ENCODE measurements at places on chromosomes 16 and 17.

DNA sequence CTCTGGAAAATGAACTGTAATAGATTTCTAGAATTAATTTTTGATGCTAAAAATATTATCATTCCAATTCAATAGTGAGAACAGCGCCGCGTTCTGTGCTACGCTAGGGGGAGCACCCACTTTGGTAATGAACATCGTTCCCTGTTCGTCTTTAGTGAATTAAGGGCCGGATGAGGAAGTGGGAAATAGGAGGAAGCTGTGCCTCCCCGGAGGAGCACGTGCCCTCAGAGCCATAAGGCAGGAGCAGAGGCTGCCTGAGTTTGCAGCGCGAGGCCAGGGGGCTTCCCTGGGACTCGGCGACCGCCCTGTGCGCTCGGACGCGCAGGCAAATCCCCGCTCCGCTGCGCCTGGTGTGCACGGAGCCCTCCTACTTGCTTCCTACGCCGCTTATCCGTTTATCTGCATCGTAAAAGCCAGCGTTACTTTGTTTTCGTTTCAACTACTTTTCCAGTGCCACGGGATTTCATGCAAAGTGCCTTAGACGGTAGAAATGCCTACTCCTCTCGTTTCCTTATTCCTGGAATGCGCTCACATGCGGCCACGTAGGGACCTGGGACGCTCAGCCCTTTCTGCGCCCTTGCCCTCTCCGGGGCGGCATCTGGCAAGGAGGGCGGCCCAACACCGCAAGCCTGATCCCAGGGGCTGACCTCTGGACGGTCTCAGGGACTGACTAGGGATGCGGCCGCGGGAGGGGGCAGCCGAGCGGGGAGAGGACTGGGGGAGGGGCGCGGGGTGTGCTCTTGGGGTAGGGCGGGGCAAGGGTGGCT lies 76.4 kb downstream of the KCNJ12 start:
- peak; percentile 25 for DNase-seq

GRCh38 chr17:81043725-81044427 lies 8.9 kb downstream of the BAIAP2 start:
- no peak for DNase-seq

- no peak for DNase-seq
Measured at GRCh38 chr16:70729292-70729691, 43.4 kb upstream of the MTSS2 start.

DNA sequence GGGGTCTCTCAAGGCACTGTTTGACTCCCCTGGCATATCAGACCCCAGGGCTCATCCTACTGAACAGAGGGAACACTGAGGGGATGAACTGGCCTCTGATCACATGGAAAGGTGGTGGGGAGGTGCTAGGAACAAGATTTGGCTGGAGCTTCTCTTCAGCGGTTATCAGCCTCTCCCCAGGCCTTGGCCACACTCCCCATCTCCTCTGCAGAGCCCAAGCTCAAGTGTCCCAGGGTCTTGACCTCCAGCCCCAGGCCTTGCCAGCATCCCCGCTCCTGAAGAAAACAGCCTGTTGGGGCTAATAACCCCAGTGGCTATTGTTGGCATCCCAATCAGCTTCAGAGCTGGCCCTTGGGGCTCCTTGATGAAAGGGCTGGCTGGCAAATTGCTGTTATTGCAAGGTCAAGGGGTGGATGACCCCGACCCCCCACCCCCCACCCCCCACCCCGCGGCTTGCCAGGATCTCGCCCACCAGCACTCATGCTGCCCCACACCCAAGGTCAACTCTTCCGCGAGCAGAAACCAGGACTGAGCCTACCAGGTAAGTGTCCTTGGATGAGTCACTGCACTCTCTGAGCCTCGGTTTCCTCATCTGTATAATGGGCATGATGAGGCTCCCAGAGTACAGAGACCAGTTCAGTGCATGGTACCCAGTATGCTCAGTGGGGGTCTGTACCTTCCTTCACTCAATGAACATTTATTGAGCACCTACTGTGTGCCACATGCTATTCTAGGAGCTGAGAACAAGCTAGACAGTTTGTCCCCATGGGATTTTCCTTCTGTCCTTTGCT lies 18.8 kb upstream of the FAM83G start:
- no peak for DNase-seq

DNA sequence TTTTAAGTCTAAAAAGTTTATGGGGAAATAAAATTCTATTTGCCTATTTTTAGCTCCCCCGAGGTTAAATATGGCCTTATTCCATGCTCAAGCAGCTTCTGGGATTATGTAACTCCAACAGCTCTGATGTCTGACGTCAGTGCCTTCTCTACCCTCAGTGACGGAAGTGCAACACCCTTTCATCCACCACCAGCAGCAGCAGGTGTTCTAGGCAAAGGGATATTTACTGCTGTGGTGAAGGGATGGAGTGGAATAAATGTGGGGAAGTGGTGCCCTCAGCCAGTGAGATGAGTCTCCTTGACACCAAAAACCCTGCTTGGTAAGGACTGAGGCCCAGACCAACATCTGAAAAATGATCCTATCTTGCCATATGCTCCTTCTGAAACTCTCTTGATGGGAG lies 247.4 kb downstream of the SHISA9 start:
- no peak for DNase-seq

- DNase-seq, result no peak
Measured at GRCh38 chr16:12348733-12349704, 372.5 kb downstream of the SNX29 start.

DNA sequence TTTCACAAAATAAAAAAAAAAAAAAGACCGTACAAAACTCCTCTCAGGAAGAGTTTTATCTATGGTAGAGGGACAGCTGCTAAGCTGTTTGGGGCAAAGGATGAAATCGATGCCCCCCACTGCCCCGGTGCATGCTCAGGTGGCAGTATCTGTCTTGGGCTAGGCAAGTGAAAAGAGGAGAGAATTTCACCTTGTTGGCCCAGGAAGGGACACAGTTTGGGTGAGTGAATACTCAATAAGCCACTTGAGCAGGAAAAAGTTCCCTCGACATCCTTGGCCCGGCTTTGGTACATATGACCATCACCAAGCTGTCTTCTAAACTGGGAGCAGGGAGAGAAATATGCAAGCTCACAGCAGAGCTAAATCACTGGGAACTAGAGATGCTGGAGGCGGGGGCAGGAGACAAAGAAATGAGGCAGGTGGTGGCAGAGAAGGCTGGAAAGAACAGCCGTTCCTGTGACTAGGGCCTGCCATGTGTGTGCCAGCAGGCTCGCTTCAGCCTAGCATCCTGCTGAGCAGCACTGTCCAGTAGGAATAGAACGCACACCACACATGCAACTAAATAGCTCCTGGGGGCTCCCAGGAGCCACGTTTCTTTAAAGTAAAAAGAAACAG lies 8.2 kb upstream of the EIF1 start:
- DNase-seq, result no peak

- no peak for DNase-seq
Measured at GRCh38 chr17:8781776-8782175, 17.4 kb downstream of the MFSD6L start.

DNA sequence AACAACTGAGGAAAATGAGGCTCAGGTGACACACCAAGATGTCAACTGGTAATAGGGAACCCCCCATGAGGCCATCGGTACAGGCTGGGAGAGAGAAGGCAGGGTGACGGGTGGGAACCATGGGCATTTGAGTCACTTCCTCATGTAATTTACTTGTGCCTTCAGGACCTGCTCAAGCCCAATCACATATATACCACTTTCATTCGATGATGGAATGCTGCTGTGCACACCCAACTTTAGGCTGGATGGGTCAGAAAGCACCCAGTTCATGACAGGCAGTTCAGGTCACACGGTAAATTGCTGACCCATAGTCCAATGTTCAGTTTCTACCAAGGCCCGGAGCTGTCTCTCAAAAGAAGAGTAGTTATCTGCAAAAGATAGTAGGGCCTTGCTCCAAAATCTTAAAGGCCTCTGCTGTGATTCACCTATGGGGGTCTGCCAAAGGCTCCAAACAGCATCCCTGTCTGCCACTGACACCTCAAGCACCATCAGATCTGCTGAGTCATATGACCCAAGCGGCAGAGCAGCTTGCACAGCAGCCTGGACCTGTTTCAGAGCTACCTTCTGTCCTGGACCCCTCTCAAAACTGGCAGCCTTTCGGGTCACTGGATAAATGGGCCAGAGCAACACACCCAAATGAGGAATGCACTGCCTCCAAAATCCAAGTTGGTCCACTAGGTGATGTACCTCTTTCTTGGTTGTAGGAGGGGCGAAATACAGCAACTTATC lies 24.7 kb downstream of the ZZEF1 start:
- DNase-seq, result no peak

- DNase-seq, result no peak
Measured at GRCh38 chr17:77306048-77306789, 165.4 kb downstream of the SEC14L1 start.

GRCh38 chr16:72532906-72533410 lies 361.0 kb upstream of the PMFBP1 start:
- DNase-seq, result no peak

- no peak for DNase-seq
Measured at GRCh38 chr17:44887971-44888954, 11.0 kb downstream of the EFTUD2 start.

DNA sequence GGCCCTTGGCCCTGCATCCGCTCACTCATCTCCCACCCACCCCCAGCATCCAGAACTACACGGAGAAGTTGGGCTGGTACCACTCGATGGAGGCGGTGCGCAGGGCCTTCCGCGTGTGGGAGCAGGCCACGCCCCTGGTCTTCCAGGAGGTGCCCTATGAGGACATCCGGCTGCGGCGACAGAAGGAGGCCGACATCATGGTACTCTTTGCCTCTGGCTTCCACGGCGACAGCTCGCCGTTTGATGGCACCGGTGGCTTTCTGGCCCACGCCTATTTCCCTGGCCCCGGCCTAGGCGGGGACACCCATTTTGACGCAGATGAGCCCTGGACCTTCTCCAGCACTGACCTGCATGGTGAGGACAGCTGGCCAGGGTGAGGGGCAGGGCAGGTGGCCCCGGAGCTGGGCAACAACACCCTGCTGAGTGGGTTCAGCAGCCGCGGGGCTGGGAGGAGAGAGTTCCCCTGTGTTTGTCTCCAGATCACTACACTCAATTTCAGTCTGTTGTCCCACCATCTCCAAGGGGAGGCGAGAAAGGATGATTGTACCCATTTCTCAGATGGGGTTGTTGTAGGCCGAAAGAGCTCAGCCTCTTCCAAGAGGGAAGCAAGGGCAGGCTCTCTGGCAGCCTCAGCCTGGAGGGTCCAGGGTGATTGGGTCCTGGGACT lies 14.4 kb downstream of the MMP15 start:
- DNase-seq, result no peak

DNA sequence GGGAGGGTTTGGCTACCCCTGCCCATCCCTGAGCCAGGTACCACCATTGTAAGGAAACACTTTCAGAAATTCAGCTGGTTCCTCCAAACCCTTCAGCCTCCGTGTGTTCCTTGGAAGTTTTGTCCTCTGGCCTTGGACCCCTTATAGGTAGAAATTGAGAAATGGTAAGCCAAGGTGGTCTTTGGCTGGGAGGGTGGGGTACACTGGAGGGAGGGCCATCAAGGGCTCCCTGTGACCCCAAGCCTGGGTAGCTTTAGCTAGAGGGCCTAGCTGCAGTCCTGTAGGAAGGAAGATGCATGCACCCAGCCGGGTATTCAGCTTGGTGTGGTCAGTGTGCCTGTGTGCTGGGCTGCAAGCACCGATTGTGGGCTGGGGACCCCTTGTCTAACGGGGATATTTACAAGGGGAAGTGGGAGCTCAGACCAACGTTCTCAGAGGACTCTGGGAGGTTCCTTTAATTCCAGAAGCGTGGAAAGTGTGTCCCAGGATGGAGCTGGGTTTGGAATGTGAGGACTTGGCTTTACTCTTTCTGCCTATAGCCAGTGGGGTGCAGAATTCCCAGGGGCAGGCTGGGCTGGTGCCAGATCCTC lies 6.8 kb downstream of the NAT9 start:
- no peak for DNase-seq

Data from NCI-H460 (cell line).